ENCODE measurements at places on chromosomes 4 and X.

GRCh38 chrX:140766024-140766611, 56.6 kb downstream of the LINC00632 start:
- DNase-seq: peak; percentile 5

DNA sequence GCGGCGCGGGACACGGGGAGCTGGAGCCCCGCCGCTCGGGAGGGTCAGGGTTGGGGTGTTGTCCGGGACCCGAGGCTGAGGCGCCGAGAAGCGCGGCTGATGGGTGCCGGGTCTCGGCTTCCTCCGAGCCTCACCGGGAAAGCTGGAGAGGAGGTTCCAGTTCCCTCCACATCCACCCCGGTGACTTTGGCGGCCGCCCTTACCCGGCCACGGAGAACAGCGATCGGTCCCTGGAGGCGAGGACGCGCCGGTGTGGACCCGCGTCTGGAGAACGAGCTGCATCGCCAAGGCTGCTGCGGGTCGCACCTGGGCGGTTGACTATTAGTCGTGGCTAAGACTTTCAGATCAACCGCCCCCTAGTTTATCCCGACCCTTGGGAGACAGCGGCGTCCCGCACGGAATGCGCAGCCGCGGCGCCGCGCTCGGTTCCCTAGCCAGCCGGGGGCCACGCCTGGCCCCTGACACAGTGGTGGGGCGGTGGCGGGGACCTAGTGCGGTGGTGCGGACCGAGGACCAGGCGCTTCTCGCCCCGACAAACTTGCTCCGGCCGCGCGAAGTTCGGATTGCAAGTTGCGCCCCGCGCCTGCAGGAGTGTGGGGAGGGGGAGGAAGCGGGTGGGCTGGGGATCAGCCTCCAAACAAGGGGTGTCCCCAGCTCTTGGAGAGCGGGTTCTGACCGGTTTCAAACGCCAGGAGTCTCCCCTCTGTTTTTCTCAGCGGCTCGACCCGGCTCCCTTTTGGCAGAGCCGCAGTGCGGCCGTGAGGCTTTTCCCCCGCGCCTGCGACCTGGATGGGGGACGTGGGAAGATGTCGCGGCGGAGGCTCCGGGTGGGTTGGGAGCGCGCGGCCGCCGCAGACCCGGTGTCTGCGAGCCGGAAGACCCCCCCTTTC, 568 bp downstream of the FHDC1 start:
- no peak for DNase-seq

GRCh38 chr4:5470318-5471198, 237.8 kb downstream of the EVC2 start:
- DNase-seq: no peak

- no peak for DNase-seq
Measured at GRCh38 chr4:106273831-106274230, 42.2 kb downstream of the TBCK start.

DNA sequence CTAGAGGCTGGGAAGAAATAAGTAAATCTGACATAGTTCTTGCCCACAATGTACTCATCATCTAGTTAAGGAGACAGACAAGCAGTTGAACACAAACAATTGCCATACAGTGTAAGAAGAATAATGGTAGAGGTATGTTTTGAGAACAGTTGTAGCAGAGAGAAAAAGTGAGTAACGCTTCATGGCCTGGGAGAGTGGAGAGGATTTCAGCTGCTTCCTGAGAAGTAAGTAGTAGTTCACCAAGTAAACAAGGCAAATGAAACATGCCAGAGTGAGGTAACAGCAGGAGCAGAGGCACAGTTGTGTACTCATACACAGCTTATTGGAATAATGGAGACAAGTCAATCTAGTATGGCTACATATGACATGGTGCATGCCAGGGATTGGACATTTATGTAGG, 53.6 kb upstream of the RAP2C start:
- no peak for DNase-seq

- no peak for DNase-seq
Measured at GRCh38 chrX:53022381-53022780, 26.2 kb upstream of the GPR173 start.

DNA sequence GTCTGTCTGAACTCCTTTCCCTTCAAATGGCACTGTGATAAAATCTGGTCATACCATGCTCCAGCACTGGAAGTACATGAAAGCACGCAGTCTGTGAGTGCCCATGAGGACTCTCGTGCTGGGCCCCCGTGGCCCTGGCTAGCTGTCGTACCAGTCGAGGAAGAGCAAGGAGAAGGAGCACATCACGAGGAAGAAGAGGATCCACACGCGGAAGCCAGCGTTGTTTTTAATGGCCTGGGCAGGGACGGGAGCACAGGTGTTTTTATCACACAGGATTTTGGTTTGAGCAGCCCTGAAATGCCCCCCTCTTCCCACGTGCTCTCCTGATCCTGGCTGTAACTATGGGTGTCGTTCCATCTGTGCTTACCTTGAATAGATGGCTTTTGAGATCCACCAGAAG, 33.0 kb downstream of the NSG1 start:
- no peak for DNase-seq

DNA sequence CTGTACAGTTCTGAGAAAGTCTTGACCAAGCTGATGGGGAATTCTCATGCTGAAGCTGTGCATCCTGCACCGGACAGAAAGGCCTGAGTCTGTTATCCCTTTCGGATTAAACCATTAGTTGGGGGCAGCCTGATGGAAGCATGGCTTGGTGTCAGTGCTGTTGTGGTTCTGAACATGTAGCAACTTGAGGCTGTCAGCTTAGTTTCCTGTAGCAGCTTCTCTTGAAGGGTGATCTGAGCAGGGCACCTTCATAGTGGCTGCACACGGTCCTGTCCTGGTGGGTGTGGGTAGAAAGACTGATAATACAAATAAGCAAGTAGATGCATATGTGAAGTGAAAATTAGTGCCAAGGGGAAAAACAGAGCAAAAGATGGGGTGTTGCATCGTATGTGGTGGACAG, 11.7 kb downstream of the KIAA0232 start:
- no peak for DNase-seq

- DNase-seq: no peak
Measured at GRCh38 chr4:165905405-165906027, 32.5 kb downstream of the TLL1 start.

All from activated CD8-positive, alpha-beta memory T cell treated with anti-CD3 and anti-CD28 coated beads for 4 hours (primary cell).